ENCODE measurements at places on chromosomes 1 and 21. TPM values are rescaled to one million over a fixed set of nuclear protein-coding genes. Genes with fewer than 3 reads are reported as not detected.

- no peak for DNase-seq
Measured at GRCh38 chr1:185439727-185440415, 122.8 kb upstream of the IVNS1ABP start.

C1orf198 gene
- 73.9 TPM for total RNA-seq

DNA sequence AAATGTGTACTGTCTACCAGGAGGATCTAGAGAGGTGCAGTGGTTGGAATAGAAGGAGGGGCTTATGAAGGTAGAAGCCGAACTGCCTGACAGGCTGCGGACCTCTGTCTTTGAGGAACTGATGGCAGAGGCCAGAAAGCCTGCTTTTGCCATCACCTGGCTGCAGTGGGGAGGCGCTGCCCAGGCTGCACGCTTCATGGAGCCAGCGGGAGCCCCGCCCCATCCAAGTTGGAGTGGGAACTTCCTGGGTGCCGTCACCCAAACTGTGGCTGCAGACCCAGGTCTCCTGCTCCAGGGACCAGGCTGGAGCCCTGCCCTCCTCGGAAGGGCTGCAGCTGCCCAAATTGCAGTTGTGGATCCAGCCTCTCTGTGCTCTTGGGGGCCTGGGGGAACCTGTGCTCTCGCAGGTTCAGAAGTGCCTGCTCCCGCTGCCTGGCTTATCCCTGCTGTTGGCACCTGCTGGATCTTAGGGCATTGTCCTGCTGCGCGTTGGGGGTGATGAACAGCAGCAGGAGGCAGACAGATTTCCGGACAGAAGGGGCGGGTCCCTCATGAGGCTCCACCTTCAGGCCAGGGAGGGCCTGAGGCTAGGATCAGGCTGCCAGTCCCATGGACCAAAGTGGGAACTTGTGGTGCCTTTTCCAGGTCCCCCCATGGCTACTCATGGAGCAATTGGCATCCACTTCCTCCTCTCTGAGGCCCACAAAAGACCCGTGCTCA, 118.0 kb upstream of the PLPPR4 start:
- DNase-seq: peak; percentile 46

DNA sequence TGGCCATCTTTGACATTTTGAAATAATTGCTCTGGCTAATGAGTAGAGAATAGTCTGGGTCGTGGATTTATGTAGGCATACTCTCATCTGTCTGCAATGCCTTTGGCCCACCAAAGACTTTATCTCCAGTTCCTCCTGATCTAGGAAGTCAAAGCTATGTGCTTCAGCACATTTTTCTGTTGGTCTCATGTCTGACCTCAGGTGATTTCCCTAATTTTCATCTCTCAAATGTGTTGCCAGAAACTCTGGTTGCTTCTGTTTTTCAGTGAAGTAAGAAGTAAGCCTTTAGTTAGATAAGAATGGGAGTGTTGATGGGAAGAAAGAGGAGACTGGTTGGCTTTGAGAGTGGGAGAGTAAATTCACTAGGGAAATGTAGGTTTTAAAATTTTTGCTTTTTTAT, 66.4 kb downstream of the GPR88 start:
- no peak for DNase-seq

MTARC1 gene
- 12.8 TPM for total RNA-seq

GRCh38 chr1:102174259-102174863, 177.6 kb upstream of the OLFM3 start:
- no peak for DNase-seq

UQCRH gene
- total RNA-seq: 907 TPM

- DNase-seq: no peak
Measured at GRCh38 chr1:209657918-209658317, 5.7 kb upstream of the LAMB3 start.

DNA sequence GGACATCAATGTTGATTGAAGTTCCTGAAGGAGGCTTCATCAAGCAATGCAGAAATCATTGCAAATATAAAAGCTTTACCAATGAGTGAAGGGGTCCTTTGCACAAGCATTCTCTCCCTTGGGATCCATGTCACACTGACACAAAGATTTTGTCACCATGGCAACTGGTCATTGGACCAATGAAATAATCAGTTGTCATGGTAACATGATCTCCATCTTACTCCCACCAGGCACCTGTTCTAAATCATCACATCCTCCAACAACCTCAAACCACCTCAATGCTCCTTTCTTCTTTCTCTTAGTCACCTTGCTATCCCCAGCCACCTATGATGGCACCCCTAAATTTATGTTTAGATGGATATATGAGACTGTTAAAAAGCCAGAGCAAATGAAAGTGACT, 13.5 kb upstream of the FOXJ3 start:
- no peak for DNase-seq

SLAMF9 gene
- total RNA-seq: not detected

C1orf116 gene
- 0.70 TPM for total RNA-seq

- no peak for DNase-seq
Measured at GRCh38 chr1:163196449-163196787, 6.3 kb downstream of the RGS5 start.

DNA sequence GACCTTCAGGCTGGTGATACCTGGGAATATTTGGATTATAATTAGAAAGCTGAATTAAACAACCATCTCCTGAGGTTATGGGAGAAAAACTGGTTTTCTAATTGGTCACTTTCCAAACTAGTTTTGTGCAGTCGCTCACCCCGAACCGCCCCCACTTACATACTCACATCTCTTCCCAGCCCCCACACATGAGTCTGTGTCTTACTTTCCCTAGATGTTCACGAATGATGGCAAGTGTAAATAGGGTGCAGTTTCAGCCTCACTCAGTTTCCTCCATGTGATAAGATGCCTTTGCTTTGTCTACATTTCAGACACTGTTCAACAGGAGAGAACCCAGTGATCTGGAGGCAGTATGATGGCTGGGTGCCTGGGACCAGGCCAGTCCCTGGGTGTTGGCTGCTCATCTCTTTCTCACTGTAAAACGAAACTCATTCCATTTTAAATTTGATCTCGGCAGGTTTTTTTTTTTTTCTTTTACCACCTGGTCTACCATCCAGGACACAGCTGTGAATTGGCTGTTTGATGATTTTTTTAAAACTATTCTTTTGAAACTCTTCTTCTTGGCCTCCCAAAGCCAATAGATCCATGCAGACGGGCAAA, 164.3 kb upstream of the RAB4A start:
- no peak for DNase-seq

GRCh38 chr1:54706419-54706818, 9.2 kb upstream of the TTC4 start:
- DNase-seq: no peak

GRCh38 chr1:29664711-29665110, 428.4 kb downstream of the PTPRU start:
- no peak for DNase-seq

RPAP2 gene
- 22.1 TPM for total RNA-seq

DNA sequence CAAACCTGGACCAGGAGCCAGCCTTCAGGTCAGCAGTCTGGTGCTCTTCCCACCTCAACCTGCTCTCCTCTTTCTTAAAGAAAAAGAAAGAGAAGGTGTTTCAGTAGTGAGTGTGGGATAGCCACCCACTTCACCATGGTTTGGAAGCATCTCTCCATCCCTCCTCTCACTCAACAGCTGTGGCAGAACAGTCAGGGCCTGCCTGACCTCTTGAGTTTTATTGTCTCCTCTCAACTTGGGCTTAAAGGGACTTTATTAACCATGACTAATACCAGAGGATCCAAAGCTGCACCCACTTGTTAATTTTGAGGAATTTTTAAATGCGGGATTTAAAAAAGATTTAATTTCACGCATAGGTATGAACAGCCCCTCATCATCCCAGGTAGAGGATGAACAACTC, 570 bp upstream of the VASH2 start:
- peak; percentile 10 for DNase-seq

DNA sequence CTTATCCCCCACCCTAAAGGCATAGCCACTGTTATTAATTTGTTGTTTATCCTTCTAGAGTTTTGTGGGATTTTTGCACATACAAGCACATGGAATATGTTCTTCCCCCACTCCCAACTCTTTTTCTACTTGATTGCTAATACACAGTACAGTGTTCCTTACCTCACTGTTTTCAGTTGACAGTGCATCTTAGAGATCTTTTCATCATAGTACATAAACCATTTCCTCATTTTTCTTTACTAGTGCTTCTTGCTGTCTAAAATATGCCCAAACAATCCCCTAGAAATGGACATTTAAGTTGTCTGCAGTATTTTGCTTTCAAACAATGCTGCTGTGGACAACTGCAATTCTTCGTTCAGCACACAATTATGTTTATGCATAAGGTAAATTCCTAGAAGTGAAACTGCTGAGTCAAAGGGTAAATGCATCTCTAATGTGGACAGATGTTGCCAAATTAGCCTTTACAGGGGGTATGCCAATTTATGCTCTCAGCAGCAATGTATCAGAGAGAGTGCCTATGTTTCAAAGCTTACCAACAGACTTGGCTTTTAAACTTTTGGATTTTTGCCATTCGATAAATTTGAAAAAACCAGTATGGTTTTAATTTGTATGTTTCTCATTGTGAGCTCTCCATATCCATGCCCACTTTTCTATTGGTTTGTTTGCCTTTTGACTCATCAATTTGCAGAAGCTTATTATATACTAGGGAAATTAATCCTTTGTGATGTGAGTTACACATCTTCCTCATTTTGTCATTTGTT, 132.6 kb downstream of the MRPS6 start:
- DNase-seq: no peak

- DNase-seq: no peak
Measured at GRCh38 chr1:197199923-197200271, 53.4 kb upstream of the ASPM start.
